ENCODE measurements at places on chromosomes 12 and 14. TPM values are rescaled to one million over a fixed set of nuclear protein-coding genes. Genes with fewer than 3 reads are reported as not detected.

The SOAT2 gene
- not detected for total RNA-seq

The KLRC3 gene
- 69.1 TPM for total RNA-seq

The NELL2 gene
- total RNA-seq: 5.8 TPM

DNA sequence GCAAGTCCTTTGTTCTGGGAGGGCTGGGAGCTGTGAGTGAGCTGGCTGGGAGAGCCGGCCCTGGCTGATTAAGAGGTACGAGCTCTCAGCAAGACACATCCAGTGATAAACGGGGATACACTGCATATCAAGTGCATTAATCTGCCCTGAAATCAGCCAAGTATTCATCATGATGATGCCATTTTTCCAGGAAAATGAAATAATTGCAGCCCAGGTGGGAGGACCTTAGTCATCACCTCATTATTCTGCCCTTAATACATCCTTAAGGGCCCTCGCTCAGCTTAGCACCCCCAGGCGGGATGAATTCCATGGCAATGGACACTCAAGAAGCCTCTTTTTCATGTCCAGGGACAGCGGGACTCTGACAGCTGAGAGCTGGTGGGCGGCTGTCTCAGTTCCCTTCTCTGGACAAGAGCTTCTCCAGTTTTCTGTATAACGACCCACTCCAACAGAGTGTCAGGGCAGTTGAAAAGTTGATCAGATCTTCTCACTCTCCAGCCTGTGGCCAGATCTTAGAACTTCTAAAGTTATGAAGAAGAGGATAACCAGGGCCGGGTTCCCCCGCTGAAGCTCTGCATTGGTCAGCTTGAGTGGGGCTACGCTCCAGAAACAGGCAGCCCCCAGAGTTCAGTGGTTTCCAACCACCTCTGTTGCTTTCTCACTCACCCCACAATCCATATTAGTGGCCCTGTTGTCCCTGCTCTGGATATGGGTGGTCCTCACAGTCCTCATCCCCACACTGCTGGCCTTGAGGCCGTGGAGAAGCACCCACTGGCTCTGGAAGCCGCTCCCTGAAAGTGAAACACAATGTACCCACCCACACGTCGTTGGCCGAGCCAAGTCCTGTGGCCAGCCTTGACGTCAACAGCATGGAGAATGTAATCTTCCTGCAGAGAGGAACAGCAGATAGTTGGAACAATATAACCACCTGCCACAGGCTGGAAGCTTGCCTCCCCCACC is 306.2 kb upstream of the DIO3 start:
- H3K4me3 ChIP-seq: no peak overlapping the region
- no peaks in the 10 kb centered on the region for H3K27me3 ChIP-seq
- H3K27ac ChIP-seq: no peak overlapping the region
- peaks cover 13% of the 10 kb centered on the region for H3K4me1 ChIP-seq
- no peak for DNase-seq

- no peaks in the 10 kb centered on the region for H3K27me3 ChIP-seq
- H3K27ac ChIP-seq: no peak overlapping the region
- DNase-seq: no peak
- H3K4me3 ChIP-seq: no peak overlapping the region
- no peaks in the 10 kb centered on the region for H3K36me3 ChIP-seq
Measured at GRCh38 chr12:75443709-75444108, 36.8 kb upstream of the GLIPR1 start.

- H3K4me3 ChIP-seq: no peak overlapping the region
- no peak overlapping the region for H3K27ac ChIP-seq
- no peaks in the 10 kb centered on the region for H3K36me3 ChIP-seq
- no peaks in the 10 kb centered on the region for H3K4me1 ChIP-seq
- H3K27me3 ChIP-seq: no peaks in the 10 kb centered on the region
- no peak for DNase-seq
Measured at GRCh38 chr12:43221216-43221615, 330.8 kb downstream of the ADAMTS20 start.

DNA sequence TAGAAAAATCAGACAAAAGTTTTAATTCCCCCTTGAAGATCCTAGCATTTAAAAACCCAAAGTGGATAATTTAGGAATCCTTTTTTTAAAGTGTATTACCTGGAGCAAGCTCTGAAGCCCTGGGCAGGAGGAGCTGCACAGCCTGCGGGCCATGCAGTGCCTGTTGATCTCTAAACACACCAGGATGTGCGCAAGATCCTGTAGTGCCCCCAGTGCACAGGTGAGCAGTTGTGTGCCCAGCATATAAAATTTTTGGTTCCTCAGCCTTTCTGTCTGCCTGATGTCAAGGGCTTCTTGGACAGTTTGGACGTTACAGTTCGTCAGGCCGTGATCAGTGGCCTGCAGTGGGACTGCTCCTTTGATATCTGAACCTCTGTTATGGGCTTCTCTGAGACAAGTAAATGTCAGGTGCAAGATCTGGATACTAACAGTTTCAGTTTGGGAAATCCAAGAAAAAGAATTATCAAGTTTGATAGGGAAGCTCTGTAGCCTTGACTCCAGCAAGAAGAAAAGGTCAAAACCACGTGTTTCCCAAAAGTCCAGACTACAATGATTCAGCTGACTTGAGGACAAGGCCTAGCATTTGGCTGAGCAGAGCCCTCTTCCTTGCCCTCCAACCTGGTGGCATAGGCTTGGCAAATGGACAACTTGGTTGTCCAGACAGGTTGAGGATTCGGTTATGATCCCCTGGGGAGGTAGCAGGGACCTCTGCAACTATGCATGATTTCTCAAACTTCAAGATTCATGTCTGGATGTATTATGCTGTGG is 1.0 kb downstream of the ATXN7L3B start:
- no peaks in the 10 kb centered on the region for H3K27me3 ChIP-seq
- H3K4me3 ChIP-seq: peak overlapping the region; percentile 87
- H3K4me1 ChIP-seq: peaks cover 27% of the 10 kb centered on the region
- H3K36me3 ChIP-seq: peaks cover 14% of the 10 kb centered on the region
- peak overlapping the region; percentile 94 for H3K27ac ChIP-seq

GRCh38 chr14:35133542-35134328 is 11.4 kb downstream of the PRORP start:
- DNase-seq: no peak
- H3K4me3 ChIP-seq: no peak overlapping the region
- H3K27me3 ChIP-seq: no peaks in the 10 kb centered on the region
- H3K36me3 ChIP-seq: peaks cover 7% of the 10 kb centered on the region

DNA sequence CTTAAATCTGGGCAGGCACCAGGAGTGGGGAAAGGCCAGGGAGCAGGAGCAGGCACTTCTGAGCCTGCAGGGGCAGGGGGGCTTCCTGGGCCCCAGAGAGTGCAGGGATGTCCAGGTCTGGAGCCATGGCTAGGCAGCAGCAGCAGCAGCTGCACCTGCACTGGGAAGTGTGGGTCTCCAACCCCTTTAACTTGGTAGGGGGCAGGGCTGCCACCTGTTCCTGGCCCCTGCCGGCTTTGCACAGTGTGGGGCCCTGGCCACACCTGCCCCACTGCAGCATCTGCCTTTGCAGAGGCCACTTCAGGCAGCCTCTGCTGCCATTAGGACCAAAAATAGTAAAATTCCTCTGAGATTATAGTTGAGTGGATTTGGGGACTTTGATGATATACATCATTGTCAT is 138.5 kb downstream of the SLC16A7 start:
- H3K4me3 ChIP-seq: no peak overlapping the region
- no peak for DNase-seq
- H3K27ac ChIP-seq: no peak overlapping the region

- no peak for DNase-seq
- H3K27me3 ChIP-seq: no peaks in the 10 kb centered on the region
- no peaks in the 10 kb centered on the region for H3K4me1 ChIP-seq
- H3K36me3 ChIP-seq: no peaks in the 10 kb centered on the region
- H3K27ac ChIP-seq: no peak overlapping the region
Measured at GRCh38 chr12:73867147-73867546, 670.5 kb upstream of the ATXN7L3B start.

DNA sequence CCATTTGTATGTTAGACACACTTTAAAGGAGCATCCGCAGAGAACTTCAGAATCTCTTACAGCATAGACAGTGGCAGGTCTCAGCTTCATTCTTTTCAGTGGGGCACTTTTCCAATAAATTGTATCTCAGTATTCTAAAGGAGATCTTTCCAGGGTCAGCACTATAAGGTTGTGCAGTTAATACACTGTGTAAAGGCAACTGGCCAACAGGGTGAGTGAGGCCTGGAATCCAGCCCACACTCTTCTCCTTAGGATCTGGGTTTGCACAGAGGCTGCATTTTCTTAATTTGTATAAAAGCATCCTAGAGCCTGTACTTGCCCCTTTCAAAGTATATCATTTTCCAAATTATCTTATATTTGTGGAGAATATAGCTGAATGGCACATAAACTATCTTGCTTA is 94.2 kb downstream of the MYF5 start:
- no peak overlapping the region for H3K4me3 ChIP-seq
- H3K36me3 ChIP-seq: no peaks in the 10 kb centered on the region
- no peak overlapping the region for H3K27ac ChIP-seq

DNA sequence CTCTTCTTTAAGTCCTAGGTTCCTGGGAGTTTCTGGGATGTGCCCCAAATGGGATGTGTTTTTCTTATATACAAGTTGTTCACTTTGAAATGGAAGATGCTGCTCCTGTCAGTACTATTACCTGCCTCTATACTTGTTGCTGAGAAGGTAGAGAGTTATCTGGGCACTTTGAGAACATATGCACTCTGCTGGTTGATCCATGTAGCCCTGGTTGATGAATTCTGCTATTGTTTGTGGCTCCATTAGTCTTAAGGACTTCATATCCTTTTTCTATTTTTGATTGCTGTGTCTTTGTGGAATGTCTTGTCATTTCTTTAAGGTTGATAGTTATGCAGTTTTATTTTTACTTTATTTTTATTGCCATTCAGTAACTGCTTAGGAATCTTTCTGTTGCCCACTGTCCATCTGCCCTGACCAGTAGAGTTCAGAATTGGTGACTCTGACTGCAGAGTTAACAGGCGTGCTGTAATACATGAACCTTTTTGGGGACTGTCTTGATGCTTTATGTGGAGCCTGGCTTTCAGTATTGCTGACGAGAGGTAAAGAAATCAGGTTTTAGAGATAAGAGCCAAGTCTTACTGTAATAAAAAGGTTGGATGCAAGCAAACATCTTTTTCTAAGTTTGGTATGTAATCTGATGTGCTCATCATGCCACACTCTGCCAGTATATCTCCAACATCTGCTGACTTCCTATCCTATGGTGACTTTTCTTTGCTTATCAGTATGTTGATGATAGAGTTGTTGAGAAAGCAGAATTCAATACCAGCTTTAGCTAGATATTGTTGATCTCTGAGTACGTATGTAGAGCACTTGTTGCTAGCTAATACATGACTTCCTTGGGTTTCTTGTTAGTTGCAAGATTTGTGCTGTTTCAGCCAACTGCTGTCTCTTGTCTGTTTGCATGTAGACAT is 1.6 kb downstream of the GMPR2 start:
- H3K27me3 ChIP-seq: no peaks in the 10 kb centered on the region
- peaks cover 48% of the 10 kb centered on the region for H3K36me3 ChIP-seq
- peaks cover 24% of the 10 kb centered on the region for H3K4me1 ChIP-seq
- no peak overlapping the region for H3K27ac ChIP-seq

- H3K27me3 ChIP-seq: no peaks in the 10 kb centered on the region
- no peak overlapping the region for H3K27ac ChIP-seq
- H3K4me3 ChIP-seq: no peak overlapping the region
- peaks cover 20% of the 10 kb centered on the region for H3K4me1 ChIP-seq
Measured at GRCh38 chr12:131620520-131620919, 90.4 kb upstream of the SFSWAP start.

Measured in natural killer cell (primary cell).